ENCODE measurements at places on chromosomes 1 and 21.

GRCh38 chr1:174022080-174022975 lies at the start of gene RC3H1:
RC3H1 (minus strand) TSS chr1:174022357; CDS start chr1:173992985, 29,372 bp downstream.
- DNase-seq, result peak; percentile 95

DNA sequence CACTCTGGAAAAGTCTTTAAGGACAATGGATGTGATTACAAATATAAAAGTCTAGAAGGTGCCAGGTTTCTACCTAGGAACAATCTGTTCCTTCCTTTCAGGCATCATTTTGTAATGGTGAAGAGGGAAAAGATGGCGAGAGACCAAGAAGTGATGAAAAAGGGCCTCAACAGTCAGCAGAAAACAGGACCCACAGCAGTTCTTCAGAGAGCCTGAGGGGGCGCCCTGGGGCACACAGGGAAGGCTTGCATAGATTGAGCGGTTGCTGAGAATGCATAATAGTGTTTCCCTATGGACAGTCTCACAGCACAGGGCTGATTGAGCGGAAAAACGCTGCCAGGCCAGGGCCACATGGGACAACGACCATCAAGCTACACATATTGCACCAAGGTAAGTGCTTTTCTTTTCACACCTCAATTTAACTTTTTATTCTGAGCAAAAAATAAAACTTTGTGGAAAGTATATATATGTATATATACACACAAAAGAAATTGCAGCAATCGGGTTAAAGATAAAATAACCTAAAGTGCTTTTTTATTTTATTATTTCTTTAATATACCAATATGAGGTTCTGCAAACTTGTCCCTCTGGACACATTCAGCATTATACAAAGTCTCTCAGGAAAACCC lies 3.1 kb upstream of the YRDC start:
- peak; percentile 87 for DNase-seq

DNA sequence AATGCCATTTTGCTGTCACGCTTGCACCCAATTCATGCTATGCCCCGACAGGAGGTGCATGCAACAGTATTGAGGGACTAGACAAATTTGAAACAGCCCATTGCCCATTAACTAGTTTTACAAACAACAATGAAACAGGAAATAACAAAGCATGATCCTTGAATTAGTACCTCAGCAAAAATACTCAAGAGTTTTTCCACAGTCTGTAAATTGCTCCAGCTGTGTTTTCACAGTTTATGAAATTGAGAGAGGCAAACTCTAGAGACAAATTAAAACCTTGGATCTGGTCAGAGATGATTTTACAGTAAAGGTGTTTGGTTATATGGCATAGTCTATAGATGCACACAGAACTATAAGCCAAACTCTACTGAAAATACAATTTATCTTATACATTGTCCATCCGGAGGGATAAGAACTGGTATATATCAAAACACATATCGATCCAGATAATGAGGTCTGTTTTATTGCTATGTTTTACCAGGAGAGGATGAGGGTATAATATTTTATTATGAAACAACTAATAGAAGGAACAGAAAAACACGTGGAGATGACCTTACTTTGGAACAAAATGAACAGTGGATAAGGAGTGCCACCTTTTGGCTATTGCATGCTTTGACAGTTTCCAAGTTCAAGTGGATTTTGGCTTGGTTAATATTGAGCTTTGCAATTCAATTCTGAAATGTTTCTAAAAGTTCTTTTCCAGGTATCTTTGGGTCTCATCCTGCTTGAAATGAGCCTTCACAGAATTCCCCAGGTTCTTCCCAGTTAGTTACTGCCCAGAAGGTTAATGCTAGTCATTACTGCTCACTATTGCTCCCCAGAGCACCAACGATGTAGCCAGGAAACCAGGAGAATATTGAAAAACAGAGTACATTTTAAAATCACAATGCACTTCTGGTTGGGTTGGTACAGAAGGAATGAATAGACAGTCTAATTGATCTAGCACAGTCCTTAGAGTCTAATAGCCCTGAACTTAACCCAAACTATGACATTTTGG lies 45.7 kb downstream of the ZC3H11B start:
- DNase-seq, result peak; percentile 78

GRCh38 chr1:6785728-6786505 lies 663 bp downstream of the CAMTA1 start:
- DNase-seq, result peak; percentile 22

- DNase-seq, result no peak
These were observed 19.1 kb upstream of the TMEM183A start for GRCh38 chr1:202987922-202988583.

- no peak for DNase-seq
These were observed 1077.4 kb upstream of the ADGRL4 start for GRCh38 chr1:80083892-80084291.

- DNase-seq, result no peak
These were observed 53.4 kb upstream of the PRKACB start for GRCh38 chr1:84090447-84091245.

DNA sequence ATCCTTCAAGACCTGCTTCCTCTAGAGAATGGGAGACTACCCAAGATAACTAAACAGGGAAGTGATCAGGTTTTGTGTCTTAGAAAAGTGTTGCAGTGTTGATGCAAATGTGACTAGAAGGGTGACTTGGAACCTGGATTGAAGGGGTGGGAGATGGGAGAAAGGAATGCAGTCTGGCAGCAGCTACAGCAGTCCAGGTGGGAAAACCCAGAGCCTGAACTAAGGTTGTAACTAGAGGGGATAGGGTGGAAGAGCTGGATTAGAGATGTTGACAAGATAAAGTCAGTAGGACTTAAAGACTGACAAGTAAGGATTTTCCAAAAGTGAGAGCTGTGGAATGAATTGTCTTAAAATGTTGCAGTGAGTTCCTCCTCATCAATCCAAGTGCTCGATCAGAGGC lies 7.1 kb upstream of the SHISA4 start:
- no peak for DNase-seq

GRCh38 chr1:232378266-232379062 lies 251.5 kb downstream of the SIPA1L2 start:
- no peak for DNase-seq

GRCh38 chr21:15172963-15173362 lies 108.2 kb upstream of the NRIP1 start:
- no peak for DNase-seq

- no peak for DNase-seq
These were observed 4.7 kb downstream of the POGK start for GRCh38 chr1:166843769-166844596.

GRCh38 chr1:207983044-207983635 lies 72.2 kb upstream of the CD34 start:
- no peak for DNase-seq

DNA sequence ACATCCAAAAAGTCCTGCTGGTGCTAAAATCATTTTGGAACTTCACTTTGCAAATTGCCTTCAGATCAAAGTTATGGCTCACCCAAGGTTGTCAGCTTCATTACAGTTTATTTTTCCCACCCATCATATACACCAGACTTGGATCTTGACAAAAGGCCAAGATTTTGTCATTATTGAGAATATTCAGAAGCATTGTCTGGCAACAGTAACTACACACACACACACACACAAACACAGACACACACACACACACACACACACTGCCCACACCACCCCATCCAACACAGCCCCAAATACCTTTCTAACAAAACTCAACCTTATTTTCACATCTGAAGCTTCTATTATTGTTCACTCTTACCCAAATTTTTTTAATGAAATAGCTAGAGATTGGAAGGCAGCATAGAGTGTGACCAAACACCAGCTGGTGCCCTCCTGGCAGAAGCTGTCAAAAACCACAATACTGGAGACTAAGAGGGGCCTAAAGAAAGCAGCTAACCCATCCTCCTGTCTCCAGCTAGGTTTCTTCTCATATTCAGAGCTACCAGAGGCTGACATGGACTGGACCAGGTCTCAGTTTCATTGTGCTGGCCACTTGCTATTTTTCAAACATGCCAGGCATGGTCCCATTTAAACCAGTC lies 139.1 kb upstream of the ZC3H11B start:
- DNase-seq, result no peak

- DNase-seq, result peak; percentile 77
These were observed 21.5 kb downstream of the OLIG2 start for GRCh38 chr21:33047231-33047630.

GRCh38 chr1:156721535-156721934 lies 6.7 kb upstream of the METTL25B start:
- no peak for DNase-seq

DNA sequence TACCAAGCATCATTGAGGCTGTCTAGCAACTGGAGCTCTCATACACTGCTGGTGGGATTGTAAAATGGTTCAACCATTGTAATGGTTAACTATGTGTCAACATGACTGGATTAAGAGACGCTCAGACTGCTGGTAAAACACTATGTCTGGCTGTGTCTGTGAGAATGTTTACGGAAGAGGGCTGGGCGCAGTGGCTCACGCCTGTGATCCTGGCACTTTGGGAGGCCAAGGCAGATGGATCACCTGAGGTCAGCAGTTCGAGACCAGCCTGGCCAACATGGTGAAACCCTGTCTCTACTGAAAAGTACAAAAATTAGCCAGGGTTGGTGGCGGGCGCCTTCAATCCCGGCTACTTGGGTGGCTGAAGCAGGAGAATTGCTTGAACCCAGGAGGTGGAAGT lies 4.8 kb upstream of the FCRLA start:
- no peak for DNase-seq

DNA sequence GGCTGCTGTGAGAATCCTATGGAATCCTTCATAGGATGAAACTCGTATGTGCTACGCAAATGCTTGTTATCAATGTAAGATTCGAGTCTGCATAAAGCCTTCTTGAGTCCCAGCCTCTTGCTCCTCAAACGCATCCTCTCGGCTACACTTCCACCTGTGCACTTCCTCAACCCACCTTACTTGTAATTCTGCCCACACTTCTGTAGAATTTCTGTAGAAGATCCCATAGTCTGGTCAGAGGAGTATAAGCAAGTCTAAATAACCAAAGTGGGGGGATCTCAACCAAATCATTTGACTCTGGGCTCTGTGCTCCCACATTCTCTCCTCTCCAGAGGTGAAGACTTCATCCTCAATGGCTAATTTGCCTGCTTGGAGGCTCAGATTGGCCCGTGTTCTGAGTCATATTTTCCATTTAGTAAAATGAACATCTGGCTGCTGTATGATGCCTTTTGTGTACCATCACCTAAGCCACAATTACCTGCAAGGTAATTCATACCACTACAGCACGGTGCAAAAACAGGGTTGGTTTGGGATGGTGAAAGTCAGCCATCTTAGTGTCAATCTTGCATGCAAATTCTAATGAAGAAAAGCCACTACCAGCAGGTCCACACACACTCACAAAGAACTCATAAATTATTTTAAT lies 63.2 kb downstream of the ITPKB start:
- no peak for DNase-seq

DNA sequence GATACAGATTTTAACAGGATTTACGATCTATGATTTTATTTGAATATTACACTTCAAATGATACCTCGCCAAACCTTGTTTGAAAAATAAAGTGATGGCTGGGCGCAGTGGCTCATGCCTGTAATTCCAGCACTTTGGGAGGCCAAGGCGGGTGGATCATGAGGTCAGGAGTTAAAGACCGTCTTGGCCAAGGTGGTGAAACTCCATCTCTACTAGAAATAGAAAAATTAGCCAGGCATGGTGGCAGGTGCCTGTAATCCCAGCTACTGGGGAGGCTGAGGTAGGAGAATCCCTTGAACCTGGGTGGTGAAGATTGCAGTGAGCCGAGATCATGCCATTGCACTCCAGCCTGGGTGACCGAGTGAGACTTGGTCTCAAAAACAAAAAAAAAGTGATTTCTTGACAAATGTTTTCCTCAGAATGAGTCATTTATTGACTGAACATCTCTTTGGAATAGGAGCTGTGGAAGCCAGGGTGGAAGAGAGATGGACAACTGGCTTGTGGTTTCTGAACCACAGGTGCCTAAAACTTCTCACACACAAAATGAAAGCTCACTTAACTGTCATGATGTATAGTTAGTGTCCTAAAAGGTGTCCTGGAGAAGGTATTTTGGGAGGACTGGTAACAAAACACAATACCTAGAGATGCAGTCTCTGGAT lies 11.9 kb downstream of the PKNOX1 start:
- DNase-seq, result no peak

- peak; percentile 39 for DNase-seq
These were observed 84.3 kb upstream of the VAV3 start for GRCh38 chr1:108049178-108049819.

DNA sequence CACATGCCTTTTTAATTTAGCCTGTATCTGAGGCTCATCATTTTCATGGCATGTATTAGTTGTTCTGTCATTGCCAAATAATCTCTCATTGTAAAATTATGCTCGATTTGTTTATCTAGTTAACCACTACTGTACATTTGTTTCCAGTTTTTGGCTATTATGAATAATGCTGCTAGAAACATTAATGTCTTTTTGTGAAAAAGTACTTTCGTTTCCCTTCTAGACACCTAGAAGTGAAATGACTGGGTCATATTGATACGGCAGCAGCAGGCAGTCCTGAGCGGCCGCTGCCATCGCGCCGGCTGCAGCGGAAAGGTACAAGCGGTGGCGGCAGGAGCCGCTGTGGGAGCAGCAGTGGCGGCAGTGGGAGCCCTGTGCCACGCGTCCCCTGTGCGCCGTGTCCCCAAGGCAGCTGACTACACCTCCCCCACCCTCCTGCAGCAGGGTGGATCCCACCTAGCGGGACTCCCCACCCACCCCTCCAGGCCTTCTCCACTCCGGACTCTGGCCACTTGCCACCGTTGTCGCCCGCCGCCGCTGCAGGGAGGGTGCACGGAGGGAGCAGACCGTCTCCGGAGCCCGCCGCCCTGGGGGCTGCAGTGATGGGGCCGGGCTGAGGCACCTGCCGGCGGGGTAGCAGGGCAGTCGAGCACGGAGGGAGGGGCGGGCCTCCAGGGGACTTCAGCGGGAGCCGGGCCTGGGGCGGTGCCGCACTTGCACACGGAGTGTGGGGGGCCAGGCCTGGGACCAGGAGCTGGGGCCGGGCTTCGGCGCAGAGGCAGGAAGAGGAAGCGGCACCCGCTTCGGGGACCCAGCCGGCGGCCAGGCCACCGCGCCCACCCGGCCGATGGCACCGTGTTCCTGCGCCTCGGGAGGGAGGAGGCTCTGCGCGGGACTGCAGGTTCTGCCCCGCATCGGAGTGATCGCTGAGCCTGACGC lies 66.8 kb upstream of the RGS7 start:
- DNase-seq, result no peak

DNA sequence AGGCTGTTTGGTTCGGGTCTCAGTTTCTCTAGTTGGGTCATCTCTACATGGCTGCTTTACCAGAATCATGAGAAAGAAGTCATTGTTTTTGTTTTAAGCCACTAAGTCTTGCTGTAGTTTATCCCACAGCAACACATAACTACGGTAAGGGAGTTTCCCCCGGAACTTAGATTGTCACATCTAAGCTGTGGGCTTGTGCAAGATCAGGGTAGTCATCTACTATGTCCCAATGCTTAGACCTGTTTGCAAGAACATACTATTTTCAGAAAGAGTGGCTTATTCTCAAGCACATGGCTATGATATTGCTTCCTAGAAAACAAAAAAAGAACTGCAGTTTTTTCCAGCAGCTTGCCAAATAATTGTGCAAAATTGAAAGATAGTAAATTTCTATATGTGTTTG lies 18.0 kb upstream of the OLIG2 start:
- DNase-seq, result peak; percentile 84

- no peak for DNase-seq
These were observed 52.9 kb upstream of the RGS1 start for GRCh38 chr1:192522673-192523072.
